ENCODE measurements at places on chromosomes 4 and X.

DNA sequence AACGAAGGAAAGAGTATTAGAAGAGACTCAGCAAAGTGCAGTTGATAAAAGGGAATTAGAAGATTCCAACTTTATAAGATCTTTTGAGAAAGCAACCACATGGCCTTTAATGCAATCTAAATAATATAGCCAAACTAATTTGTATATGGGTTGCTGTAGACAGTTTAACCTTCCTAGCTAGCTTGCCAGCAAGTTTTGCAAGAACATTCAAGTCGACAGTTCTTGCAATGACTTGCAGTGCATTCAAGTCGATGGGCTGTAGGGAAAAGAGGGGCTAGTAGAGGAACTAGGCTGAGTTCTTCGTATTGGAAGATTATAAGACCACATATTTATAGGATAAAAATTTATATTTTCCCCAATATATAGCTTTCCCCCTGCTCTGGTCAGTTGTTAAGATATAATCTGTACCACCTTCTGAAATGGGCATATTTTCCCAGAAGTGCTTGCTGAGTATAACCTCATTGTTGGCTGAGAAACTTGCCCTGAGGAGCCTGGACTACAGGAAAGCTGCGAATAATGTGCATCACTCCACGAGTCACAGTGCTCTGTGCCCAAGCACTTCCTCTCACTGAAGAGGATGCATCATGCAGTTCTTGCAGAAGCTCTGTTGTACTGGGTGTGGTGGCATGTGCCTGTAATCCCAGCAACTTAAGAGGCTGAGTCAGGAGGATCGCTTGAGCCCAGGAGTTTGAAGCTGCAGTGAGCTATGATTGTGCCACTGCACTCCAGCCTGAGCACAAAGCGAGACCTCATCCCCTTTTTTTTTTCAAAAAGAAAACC lies 56.7 kb downstream of the DOCK11 start:
- no peak for DNase-seq

- no peak for DNase-seq
These were observed 21.3 kb upstream of the UGDH start for GRCh38 chr4:39548425-39549067.

DNA sequence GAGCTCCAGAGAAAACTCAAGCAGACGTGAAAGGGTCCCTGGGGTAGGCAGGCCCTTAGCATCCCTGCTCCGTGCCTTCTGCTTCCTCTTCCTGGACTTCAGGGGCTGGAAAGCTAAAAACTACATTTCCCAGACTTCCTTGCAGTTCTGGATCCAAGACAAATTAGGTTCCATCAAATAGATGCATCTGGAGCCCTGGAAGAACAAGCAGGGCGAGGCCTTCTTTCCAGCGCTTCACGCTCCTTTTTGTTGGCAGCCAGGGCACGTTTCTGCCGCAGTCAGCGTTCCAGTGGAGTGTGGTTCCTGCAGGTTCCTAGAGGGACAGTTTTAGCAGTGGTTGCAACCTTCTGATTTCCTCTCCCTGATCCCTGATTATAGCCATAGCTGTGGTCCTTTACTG lies 53.6 kb upstream of the MSX1 start:
- DNase-seq: no peak

- DNase-seq: no peak
These were observed 44.8 kb downstream of the SMARCA5 start for GRCh38 chr4:143558286-143558685.

GRCh38 chr4:101156619-101157310 lies 190.6 kb downstream of the PPP3CA start:
- DNase-seq: no peak

DNA sequence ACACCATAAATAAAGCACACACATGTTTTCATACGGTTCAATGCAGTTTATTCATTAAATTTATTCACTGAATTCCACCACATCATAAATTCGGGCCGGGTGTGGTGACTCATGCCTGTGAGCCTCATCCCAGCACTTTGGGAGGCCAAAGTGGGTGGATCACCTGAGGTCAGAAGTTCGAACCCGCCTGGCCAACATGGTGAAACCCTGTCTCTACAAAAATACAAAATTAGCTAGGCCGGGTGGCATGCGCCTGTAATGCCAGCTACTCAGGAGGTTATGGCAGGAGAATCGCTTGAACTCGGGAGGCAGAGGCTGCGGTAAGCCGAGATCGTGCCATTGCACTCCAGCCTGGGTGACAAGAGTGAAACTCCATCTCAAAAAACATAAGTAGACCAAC lies 131.6 kb downstream of the PDS5A start:
- DNase-seq: no peak

DNA sequence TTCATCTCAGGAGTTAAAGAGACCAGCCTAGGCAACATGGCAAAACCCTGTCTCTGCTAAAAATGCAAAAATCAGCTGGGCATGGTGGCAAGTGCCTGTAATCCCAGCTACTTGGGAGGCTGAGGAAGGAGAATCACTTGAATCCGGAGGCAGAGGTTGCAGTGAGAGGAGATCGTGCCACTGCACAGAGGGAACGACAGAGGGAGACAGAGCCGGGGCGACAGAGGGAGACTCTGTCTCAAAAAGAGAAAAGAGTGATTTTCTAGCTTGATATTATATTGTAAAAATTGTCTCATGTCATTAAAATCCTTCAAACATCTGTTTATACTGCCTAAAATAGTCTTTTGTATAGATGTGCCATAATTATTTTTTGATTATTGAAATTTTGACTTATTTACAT lies 225.4 kb upstream of the AGA start:
- no peak for DNase-seq

- no peak for DNase-seq
These were observed 20.3 kb downstream of the CD99 start for GRCh38 chrX:2711441-2711840.

- no peak for DNase-seq
These were observed 30.8 kb downstream of the MRPL1 start for GRCh38 chr4:77893451-77893850.

GRCh38 chr4:67929426-67929825 lies 33.9 kb downstream of the TMPRSS11A start:
- no peak for DNase-seq

DNA sequence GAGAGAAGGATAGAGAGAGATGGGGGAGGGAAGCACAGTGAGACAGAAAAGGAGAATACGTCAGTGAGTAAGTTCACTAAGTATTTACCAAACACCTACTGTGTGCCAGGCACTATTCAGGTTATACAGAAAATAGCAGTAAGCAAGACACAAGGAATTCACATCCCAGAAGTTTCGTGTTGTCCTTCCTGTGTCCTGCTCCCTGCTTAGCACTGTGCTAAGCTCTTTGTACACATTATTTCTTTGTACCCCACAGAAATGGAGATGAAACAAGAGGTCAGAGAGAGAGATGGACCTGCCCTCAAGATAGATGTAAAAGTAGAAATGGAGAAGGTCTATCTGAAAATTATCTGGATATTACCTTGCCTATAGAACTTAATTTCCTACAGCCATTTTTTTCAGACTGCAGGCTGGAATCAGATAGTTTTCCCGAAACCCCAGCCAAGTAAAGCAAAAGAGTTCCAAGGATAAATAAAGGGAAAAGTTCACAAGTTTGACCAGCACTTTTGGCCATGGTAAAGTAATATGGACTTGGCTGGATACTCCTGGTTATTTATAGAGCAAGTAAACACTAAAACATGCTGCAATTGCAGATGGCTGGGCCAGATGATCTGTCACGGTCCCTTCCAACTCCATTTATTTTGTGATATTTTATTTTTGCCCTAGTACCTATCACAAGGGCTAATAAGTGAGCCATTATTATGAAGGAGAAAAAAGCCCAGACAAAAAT lies 353.7 kb upstream of the SLC7A11 start:
- no peak for DNase-seq

DNA sequence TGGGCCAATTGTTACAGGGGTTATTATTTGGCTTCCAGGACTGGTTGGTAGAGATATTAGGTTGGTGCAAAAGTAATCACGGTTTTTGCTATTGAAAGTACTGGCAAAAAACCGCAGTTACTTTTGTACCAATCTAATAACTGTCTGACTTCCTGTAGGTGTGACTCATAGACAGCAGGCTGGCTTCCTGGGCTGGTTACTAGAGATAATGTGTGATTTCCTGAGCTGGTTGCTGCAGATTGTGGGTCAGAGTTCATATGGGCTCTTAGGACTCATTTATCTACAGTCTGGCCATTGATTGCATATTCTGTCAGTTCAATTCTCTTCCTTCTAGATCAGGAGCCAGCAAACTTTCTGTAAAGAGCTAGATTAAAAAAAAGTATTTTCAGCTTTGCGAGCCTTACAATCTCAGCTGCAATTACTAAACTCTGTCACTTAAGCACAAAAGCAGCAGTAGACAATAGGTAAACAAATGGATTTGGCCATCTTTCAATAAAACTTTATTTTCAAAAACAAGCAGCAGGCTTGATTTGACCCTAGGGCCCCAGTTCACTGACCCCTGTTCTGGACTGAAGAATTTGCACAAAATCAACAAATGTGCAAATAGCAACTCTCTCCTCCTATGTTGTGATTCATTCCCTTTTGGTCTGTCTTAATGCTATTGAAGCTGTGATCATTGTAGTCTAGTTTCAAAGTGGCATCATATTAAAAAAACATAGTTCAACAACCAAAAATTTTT lies 50.8 kb upstream of the BOD1L1 start:
- no peak for DNase-seq

DNA sequence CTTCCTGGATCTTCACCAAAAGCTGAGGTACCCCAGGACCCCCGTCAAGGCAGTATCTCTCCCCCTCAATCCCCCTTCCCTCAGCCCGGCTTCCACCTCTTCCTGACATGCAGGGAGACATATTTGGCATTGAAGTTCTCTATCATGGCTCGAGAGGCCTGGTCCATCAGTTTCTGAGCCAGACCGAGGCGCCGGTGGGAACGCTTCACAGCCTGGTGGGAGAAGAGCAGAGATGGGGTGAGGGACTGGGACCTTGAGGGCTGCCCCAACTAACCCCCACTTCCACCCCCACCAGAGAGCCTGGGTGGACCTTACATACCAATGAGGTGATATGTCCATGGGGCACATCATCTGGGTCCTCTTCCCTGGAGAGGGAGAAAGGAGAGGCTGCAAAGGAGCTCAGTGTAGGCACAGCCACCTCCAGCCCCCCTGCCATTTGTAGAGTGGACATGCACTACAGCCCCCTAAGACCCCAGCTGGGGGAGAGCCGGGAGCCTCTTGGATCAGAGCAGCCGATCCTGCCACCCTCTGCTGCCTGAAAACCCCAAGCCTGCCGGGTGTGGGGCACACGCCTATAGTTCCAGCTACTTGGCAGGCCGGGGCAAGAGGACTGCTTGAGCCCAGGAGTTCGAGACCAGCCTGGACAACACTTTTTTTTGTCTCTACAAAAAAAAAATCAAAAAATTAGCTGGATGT lies 2.5 kb downstream of the NAA10 start:
- no peak for DNase-seq

GRCh38 chr4:164203476-164203875 lies 550.5 kb upstream of the SMIM31 start:
- DNase-seq: no peak

GRCh38 chr4:48133669-48134068 lies 381 bp downstream of the TXK start:
- DNase-seq: no peak

DNA sequence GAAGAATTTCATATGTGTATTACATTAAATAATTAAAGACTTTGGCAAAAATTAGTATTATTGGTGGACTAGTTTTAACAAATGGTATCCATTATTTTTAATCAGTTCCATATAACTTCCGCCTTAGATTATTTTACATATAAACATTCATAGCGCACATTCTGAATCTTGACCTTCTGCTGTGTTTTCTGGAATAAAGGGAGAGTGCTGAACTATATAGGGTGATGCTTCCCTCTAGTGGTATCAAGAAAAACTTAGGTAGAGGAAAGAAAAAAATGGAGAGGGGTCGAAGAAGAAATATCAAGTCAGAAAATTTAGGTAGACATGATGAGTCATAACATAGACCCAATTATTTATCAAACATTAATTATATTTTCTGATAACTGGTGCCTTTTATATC lies 155.6 kb upstream of the PACRGL start:
- DNase-seq: no peak

DNA sequence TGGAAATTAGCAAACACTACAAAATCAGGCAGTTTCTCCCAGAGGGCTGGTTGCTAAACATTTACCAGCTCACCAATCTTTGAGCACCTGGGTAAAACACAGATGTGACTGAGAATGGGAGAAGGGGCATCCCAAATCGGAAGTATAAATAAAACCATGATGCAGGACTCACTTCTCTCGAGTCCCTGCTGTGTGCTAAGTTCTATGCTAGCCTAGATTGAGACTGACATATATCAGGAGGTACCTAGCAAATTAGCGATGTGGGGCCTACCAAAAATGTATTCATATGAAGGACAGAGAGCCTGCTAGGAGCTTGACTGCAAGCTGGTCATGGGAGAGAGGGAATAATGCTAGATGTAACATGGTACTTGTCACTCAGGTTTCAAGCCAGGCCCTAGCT lies 171.9 kb upstream of the PGRMC2 start:
- no peak for DNase-seq

DNA sequence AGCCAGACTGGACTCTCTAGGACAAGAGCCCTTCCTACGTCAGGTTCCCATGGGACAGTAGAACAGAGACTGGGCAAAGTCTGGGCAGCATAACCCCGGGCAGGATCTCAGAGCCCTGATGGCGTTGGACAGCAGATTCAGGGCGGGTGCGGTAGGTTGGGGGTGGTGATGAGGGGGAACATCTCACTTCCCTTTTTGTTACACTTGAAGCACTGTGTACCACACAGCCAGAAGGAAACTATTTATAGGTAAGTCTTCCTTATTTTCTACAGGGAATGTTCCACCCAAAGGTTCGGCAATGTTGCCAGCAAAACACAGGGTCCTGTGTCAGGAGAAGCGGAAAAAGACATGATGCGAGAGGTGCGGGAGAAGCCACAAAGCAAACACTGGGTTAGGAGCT lies 54.3 kb downstream of the TSC22D3 start:
- DNase-seq: no peak

DNA sequence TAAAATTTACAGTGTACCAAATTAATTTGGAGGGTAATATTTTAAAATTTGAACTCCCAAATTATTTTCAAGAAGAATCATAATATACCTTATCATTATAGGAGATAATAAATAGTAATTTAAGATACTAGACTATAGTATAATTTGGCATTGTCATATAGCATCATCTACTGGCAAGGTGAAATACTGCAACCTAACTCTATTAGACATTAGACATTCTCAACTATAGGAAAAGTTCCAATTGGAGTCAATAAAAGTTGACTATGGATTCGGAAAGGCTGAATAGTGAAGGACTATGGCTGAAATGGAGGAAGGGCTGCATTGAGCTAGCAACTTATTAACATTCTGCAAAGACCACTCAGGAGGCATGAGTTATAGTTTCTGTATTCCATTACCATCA lies 113.0 kb downstream of the PRDM5 start:
- DNase-seq: no peak

GRCh38 chr4:37138789-37139188 lies 105.8 kb upstream of the NWD2 start:
- DNase-seq: no peak

DNA sequence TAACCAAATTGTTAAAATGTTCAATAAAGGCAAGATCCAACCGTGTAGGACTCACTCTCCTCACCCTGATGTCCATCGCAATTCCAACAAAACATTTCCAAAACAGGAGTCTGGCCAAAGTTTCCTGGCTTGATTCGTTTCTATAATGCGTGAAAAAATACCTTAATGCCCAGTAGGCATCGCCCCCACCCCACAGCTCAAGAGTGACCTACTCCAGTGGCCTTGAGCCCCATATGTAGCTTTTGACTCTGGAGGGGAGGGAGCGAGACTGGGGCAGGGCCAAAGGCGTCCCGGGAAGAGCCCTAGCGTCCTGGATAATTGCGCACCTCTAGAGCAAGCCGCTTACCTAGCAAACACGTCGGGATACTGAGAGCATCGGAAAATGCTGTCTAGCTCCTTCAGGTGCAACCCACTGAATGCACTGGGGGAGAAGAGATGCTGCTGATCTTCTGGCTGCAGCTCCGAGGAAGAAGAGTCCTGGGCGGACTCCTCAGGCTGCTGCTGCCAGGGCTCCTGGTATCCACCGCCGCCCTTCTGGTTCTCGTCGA lies 55.6 kb upstream of the NKAP start:
- no peak for DNase-seq
